ENCODE measurements at places on chromosomes 7 and 10.

GRCh38 chr10:125344573-125345171 is 184.3 kb upstream of the CTBP2 start:
- no peak for DNase-seq

DNA sequence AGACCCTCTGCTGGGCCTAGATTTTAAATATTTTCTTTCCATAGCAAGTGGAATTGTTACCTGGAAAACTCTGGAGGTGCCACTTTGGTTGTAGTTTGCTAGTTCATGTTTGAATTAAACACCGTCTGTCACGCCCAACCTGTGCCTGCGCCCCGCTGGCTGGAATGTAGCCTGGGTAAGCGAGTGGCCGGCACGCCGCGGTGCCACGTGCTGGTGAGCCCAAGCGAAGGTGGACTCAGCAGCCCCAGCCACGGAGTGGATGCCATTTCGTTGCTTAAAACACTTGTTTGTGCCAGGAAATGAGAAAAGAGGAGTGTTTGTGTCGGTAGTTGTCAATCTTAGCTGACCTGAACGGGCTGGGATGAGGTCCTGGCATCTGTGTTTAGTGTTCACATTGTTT is 2.7 kb downstream of the GET4 start:
- DNase-seq: no peak

GRCh38 chr10:24462889-24463552 is 254.1 kb downstream of the KIAA1217 start:
- no peak for DNase-seq

GRCh38 chr7:44368885-44369284 is 43.5 kb upstream of the CAMK2B start:
- DNase-seq: no peak

DNA sequence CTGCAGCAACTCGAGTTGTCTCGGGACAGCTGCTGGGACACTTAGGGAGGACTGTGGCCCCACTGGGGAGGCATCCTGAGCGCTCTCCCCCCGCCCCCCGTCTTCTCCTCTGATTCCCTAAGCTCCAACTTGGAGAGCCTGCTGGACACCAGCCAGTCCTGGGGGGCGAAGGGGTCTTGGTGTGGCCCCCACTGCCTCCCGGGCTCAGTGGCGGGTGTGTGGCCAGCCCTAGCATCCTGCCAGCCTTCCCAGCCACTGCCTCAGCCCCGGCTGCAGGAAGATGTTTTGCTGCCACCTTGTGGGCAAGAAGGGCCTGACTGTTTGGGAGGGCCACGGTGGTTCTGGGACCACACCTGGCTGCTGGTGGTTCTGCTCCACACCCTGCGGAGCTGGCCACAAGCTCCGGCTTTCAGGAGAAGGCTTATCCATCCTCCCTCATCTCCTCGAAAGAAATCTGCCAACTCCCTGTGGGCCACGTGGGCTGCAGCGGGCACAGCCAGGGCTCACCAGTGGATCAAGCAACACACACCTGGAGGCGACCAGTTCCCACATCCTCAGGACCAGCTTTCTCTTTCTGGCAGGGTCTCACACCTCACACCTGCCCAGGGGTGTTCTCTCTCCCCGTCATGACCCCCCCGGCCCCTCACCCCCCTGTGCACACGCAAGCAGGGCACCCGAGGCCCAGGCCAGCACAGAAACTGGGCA is 24.8 kb downstream of the AGAP3 start:
- DNase-seq: peak; percentile 41

DNA sequence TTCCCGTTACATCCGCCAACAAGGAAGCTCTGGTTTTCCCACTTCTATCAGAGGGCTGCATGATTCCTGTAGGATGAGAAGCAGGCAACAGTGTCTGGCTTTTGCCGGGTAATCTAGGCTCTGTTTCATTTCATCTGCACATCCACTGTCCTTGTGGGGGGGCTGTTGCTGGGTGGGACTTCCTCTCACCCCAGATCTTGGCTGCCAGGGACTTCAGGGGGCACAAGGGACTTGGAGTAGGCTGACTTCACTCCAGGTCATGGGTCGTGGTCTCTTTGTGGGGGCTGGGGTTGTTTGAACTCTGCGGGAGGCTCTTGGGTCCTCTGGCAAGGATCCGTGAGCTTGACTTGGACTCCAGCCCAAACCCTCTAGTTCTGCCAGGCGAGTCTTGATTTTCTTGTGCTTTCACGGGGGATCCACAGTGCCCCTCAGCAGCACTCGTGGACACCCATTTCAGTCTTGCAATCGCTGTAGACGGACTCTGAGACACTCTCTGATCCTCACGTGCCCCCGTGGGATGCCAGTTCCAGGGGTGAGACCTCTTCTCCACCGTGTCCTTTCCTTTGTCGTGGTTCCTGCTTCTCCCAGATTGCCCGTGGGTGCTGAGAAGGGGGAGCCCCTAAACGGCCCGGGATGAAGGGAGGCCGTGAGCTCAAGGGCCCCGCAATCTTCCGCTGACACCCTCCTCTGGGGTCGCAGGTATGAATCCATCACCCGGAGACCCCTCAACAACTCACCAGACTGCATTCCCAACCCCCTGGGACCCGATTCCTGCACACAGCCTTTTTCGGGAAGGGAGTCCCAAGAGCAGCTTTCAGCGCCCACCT is 21.4 kb upstream of the ZNF273 start:
- DNase-seq: no peak

GRCh38 chr7:136405931-136406777 is 429.0 kb upstream of the MTPN start:
- no peak for DNase-seq

- DNase-seq: no peak
Measured at GRCh38 chr7:81499262-81500116, 270.4 kb downstream of the HGF start.

DNA sequence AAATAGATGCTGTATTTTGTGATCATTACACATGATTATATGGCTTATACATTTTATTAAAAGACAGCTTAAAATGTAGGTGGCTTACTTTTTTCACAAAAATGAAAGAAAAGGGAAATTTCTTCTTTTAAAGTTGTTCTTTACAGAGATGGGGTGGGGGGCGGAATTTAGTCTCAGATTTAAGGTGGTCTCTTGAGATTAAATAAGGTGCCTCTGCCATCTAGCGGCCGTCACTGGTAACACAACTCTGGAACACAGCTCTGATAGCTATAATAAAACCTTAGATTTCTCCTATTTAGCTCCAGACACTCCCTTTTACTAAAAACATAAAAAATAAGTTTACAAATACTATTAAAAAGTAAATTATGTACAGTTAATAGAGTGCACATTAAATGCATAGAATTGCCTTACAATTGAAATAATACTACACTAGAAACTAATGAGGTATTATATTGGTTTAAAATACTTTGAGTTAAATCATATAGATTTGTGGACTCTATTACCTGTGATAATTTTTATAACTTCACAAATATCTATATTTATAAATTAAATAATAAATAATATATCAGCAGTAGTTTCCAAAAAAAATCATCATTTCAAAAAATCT is 210.9 kb downstream of the DGKB start:
- DNase-seq: peak; percentile 21

GRCh38 chr7:108189733-108190388 is 59.7 kb upstream of the LAMB4 start:
- DNase-seq: no peak

- no peak for DNase-seq
Measured at GRCh38 chr7:86942081-86942480, 117.4 kb downstream of the ELAPOR2 start.

GRCh38 chr10:47176903-47177868 is 122.8 kb upstream of the GDF10 start:
- DNase-seq: no peak

DNA sequence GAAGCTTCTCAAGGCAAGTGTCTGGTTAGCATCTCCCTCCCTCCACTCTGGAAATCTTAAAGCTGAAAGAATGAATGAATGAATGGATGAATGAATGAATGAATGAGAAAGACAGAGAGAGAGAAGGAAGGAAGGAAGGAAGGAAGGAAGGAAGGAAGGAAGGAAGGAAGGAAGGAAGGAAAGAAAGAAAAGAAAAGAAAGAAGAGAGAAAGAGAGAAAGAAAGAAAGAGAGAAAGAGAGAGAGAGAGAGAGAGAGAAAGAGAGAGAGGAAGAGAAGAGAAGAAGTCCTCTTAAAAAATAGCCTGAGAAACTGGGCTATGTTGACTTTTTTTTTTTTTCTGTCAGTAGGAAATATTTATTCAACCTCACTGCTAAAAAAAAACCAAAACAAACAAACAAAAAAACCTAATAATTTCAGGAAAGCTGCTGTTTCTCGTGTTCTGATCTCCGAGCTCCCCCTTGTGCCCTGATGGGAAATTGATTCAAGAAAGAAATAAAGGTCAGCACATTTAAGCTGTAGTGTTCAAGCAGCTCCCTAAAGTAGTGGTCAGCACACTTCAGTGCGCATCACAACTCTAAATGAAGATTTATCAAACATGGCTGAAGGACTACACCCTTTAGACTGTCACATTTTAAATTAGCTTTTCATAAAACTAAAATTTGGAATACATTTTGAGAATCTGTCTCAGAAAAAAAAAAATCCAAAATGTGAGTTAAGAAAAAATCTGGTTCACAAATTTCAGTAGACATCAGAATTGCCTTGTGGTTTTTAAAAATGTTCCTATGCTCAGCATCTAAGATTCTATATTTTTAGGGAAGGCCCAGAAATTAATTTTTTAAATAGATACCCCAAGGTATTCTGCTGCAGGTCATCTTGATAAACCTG is 154.3 kb downstream of the ELAPOR2 start:
- DNase-seq: no peak

GRCh38 chr10:26448706-26449435 is 10.7 kb downstream of the APBB1IP start:
- no peak for DNase-seq

- DNase-seq: no peak
Measured at GRCh38 chr7:128168667-128169210, 72.3 kb upstream of the LEP start.

DNA sequence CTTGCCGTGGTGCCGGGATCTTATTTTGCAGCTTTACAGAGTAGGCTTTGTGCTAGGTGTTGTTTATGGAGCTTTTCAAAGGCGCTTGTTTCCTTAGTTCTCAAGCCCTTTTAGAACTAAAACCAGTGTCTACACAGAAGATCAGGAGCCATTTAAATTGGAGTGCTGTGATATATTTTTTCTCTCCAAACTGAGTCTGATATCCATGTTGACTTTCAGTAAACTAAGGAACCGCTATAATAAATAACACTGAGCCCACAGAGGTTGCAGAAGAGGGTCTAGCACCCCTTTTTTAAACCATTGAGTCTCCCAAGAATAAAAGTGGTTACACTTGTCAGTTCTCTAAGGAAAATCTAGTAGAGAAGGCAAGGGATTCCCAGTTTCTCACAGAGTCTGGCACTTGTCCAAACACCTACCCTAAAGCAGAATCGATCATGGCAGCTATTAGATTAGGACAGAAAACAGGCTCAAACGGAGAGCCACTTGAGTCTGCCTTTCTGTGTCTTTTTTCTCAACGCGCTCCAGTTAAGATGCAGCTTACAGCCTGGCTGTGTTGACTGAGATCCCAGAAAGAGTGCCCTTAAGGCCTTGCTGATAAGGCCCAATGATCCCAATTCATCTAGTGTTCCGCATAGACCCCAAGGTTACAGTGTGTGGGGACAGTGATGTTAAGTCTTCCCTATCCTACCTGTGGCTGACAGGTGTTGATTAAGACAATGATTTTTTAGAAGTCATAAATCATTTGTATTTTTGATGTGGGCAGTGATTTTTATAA is 804 bp downstream of the TMEM106B start:
- DNase-seq: no peak

DNA sequence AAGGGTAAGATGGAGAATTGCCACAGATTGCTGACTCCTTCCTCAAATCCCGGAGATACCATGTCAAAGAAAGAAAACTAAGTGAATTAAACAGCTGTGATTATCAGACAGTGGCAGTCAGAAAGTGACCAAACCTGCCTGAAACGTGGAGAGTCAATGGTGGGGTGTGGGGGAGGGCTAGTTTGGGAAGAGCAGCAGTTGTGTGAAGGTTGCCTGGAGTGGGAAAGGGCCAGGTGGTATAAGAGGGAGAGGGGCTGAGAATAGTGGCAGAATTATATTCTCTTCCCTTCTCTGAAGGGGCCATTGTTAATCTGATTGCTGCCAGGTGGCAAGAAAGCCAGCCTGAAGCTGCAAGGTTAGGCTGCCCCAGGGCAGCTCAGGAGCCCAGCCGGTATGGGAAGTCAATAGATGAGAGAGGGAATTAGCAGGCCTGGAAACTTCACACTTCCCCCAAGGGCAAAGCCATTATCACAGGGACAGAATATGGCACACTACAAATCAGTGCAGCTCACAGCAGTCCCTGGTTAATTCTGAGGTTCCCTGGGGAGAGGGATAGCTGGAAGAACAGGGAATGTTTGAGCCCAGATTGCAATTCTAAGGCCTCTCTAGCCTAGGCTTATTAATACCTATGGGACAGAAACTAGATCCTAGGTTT is 83.9 kb upstream of the ITGB1 start:
- no peak for DNase-seq

GRCh38 chr10:17883621-17884020 is 68.1 kb upstream of the SLC39A12 start:
- DNase-seq: no peak

DNA sequence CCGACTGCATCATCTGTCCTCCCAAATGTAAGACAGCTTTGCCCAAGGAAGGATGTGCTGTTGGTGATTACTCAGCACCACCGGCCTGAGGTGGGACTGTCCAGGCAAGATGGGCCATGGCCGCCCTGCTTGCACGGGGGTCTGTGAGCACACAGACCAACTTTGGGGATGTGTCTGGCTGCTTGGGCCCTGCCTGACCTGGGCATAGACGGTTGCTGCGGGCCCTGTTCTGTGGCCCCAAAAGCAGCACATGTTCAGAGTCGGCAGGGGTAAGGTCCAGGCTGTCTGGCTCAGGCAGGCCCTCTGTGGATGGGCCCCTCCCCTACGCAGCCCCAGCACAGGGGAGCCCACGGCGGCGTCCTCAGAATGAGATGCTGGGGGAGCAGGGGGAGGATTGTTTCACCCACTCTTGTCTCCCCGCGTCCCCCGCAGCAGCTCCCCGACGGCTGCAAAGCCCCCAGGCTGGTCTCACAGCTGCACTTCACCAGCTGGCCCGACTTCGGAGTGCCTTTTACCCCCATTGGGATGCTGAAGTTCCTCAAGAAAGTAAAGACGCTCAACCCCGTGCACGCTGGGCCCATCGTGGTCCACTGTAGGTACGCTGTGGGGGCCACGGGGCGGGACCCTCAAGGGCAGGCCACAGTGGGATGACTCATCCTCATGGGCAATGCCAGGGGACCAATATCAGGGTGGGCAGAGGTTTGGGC is 58.4 kb downstream of the MKI67 start:
- no peak for DNase-seq

DNA sequence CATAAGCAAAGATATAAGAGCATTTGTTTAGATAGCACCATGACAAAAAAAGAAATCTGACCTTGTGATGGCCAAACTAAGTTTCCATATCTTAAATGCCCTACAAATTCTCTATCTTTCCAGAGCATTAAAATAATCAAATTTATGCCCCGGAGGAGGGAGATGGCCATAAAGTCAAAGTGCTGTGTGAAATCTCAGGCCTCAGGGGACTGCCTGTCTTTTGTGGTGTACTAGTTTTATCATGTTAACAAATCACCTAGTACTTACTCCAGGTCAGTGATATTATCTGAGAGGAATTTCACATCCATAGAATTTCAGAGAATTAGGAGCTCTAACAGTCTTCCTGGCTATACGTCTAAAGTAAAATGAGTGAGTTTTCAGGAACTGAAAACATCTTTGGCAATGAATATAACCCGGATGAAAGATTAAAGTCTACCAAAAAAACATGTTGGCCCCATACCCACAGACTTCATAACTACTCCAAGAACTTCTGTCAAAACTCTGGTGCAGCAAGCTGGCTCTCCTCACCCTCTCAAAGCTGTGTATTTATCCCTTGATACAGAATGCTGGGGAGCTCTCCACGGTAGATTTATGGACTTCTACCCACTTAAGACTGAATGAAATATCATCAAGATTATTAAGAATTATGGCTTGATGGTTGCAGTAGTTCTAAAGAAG is 682.8 kb downstream of the SORCS1 start:
- DNase-seq: no peak

Measured in stimulated activated CD8-positive, alpha-beta memory T cell treated with anti-CD3 and anti-CD28 coated beads, Interleukin-15, amount 100 ng/mL, for 24 hours (primary cell).